ENCODE measurements at places on chromosomes 3 and 15. TPM values are rescaled to one million over a fixed set of nuclear protein-coding genes. Genes with fewer than 3 reads are reported as not detected.
A peak's percentile ranks its signal among the peaks of the same experiment; 100 is the strongest.

The DGKG gene
- total RNA-seq = 1.4 TPM

The VWA5B2 gene
- total RNA-seq = 0.75 TPM

The SERINC4 gene
- 0.18 TPM for total RNA-seq

The SYNM gene
- 3.8 TPM for total RNA-seq

The CADM2 gene
- total RNA-seq = 0.08 TPM

The ADAMTS9 gene
- total RNA-seq = 0.81 TPM

The CRYBG3 gene
- total RNA-seq = 4.7 TPM

The CHST2 gene
- 1.2 TPM for total RNA-seq

- no peak for DNase-seq
These were observed 13.1 kb downstream of the DNAAF4 start for GRCh38 chr15:55494931-55495330.

DNA sequence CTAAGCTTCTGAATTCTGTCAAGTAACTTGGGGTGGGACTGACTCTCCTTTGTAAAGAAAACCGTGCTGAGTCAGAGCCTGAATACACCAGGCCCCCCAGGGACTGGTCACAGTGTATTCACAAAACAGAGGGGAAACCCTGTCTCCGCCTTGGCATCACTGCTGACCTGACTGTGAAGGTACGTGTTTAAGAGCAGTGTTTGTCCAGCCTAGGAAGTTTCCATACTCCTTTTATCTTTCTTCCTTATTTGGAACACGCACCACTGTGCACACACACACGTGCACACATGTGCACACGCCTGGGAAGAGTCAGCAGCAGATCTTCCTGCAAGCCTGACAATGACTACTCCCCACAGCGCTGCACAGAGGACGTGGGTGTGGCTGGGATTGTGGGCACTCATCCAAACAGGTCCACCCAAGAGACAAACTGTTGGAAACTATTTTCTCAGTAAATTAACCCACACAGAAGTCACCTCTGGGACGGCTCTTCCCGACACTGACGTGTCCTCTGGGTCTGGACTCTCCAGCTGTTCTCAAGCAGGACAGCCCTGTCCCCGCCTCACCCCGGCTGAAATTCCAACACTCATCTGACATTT, 87.7 kb downstream of the ATP10A start:
- no peak for DNase-seq

GRCh38 chr3:159480046-159480445, 508.6 kb upstream of the IL12A start:
- DNase-seq = no peak

GRCh38 chr3:108914774-108915641, 38.7 kb downstream of the GUCA1C start:
- DNase-seq = peak; percentile 63

Measured in left lobe of liver (tissue), 2 donors.